ENCODE measurements at places on chromosomes 16 and 17. TPM values are rescaled to one million over a fixed set of nuclear protein-coding genes. Genes with fewer than 3 reads are reported as not detected.

DNA sequence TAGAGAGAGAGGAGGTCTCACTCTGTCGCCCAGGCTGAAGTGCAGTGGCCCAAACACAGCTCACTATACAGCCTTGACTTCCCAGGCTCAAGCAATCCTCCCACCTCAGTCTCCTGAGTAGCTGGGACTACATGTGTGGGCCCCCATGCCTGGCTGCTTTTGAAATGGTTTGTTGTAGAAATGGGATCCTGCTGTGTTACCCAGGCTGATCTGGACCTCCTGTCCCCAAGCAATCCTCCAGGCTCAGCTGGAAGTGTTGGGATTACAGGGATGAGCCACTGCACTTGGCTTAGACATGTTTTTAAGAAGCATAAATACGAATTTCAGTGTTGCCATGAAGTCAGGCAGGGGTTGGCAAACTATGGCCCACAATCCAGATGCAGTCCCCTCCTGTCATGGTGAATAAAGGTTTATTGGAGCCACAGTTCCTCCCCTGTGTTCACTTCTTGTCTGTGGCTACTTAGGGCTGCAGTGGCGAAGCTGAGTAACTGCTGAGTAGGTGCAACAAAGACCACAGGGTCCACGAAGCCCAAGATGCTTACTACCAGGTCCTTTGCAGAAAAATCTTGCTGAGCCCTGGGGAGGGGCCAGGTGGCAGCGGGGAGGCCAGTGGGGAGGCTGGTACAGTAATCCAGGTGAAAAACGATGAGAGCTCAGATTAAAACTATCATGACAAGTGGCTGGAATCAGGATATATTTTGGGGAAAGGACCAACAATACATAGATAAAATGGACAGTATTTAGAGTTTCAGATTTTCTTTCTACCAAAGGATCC is 35.2 kb downstream of the TNFRSF13B start:
- H3K4me1 ChIP-seq = no peaks in the 10 kb centered on the region
- H3K27me3 ChIP-seq = peaks cover 3% of the 10 kb centered on the region
- no peaks in the 10 kb centered on the region for H3K36me3 ChIP-seq
- no peak overlapping the region for H3K4me3 ChIP-seq
- no peak overlapping the region for H3K27ac ChIP-seq
- no peak for DNase-seq

DNA sequence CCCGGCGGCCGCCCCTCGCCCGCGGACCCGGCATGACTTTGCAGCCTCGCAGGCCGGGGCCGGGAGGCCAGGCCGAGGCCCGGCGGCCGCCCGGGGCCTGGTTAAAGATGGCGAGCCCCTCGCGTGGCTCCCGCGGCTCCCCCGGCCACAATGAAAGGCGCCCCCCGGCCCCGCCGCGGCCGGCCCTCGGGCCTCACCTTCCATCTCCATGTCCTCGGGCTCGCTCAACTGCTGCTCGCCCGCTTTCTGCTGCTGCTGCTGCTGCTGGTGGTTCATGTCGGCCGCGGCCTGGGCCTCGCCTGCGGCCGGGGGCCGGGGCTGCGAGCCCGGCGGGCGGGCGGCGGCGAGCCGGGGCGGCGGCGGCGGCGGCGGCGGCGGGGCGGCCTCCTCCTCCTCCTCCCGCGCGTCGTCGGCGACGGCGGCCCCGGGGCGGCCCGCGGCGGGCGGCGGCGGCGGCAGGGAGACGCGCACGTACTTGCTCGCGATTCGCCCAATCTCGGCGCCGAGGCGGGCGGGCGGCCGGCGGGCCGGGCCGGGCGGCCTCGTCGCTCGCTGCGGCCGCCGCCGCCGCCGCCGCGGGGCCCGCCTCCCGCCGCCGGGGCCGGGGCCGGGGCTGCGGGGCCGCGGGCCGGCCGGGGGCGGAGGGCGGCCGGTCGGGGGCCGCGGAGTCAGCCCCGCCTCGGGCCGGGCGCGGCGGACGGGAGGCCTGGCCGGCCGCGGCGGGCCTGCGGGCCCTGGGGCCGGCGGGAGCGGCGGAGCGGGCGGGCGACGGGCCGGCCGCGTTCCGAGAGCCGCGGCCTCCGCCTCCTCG is 491 bp downstream of the USP7 start:
- no peaks in the 10 kb centered on the region for H3K27me3 ChIP-seq
- H3K36me3 ChIP-seq = no peaks in the 10 kb centered on the region
- H3K4me1 ChIP-seq = peaks cover 27% of the 10 kb centered on the region
- DNase-seq = no peak
- peak overlapping the region; percentile 89 for H3K4me3 ChIP-seq

GRCh38 chr17:44933824-44934744 is 13.5 kb downstream of the KIF18B start:
- no peaks in the 10 kb centered on the region for H3K4me1 ChIP-seq
- no peak for DNase-seq
- H3K27ac ChIP-seq = no peak overlapping the region
- peaks cover 60% of the 10 kb centered on the region for H3K36me3 ChIP-seq
- H3K27me3 ChIP-seq = no peaks in the 10 kb centered on the region
- no peak overlapping the region for H3K4me3 ChIP-seq

The FGF11 gene
- polyA plus RNA-seq = not detected

DNA sequence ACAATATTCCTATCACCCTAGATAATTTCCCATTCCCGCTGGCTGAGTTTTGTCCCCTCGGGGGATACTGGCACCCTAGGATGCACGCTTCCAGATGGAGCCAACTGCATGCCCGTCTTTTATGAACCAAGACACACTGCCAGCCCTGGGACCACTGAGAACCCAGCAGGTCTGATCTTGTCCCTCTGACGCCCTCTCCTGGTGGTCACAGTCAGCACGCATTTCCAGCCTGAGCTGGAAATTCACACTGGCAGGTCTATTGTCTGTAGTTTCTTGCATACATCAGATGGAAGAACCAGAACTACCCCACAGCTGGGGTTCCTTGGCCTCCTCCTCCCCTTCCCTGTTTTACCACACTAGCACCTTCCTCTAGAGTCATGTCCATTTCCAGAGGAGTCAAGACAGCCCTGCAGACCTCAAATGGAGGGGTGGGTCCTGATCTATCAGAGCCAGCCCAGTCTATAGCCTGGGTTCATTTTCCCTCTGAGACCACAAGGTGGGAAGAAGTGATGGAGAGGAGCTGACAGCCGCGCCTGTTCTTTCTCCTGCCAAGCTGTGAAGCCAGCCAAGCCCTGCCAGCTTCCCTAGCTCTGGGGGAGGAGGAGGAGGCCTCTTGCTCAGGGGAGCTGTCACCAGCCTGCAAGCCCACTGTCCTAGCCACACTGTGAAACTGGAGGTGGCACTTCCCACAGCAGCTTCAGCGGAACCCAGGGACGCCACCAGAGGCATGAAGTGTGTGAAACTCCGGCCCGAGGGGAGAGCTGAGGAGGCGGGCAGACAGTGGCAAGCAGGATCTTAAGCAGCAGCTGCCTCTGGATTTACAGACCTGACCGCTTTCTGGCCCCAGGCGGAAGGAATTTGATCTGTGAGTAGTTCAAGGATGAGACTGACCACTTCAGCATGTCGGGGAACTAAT is 29.3 kb downstream of the MXRA7 start:
- peak overlapping the region; percentile 13 for H3K27ac ChIP-seq
- no peaks in the 10 kb centered on the region for H3K27me3 ChIP-seq
- H3K4me3 ChIP-seq = no peak overlapping the region
- H3K4me1 ChIP-seq = no peaks in the 10 kb centered on the region

GRCh38 chr17:5077781-5078105 is 524 bp upstream of the ZFP3 start:
- H3K27ac ChIP-seq = peak overlapping the region; percentile 36
- DNase-seq = no peak
- H3K4me1 ChIP-seq = peaks cover 16% of the 10 kb centered on the region
- H3K36me3 ChIP-seq = no peaks in the 10 kb centered on the region

DNA sequence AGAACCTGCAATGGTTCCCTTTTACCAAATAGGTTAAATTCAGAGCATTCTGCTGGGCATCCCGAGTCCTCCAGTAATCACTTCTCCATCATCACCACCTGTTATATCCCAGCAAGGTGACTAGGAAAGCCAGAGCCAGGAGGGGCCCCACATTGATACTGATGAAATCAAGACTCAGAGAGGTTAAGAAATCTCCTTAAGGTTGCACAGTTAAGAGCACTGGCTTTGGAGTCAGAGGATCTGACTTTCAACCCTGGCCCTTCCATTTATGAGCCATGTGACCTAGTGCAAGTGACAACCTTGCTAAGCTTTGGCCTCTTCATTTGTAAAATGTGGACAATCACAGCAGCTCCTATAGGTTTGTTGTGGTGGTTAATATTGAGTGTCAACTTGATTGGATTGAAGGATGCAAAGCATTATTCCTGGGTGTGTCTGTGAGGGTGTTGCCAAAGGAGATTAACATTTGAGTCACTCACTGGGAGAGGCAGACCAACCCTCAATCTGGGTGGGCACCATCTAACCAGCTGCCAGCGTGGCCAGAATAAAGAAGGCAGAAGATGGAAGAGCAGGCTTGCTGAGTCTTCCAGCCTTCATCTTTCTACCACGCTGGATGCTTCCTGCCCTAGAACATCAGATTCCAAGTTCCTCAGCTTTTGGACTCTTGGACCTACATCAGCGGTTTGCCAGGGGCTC is 194.2 kb upstream of the ASIC2 start:
- H3K4me1 ChIP-seq = no peaks in the 10 kb centered on the region
- H3K36me3 ChIP-seq = no peaks in the 10 kb centered on the region
- no peak overlapping the region for H3K4me3 ChIP-seq
- no peak overlapping the region for H3K27ac ChIP-seq
- DNase-seq = no peak

The SPNS3 gene
- polyA plus RNA-seq = 0.45 TPM

DNA sequence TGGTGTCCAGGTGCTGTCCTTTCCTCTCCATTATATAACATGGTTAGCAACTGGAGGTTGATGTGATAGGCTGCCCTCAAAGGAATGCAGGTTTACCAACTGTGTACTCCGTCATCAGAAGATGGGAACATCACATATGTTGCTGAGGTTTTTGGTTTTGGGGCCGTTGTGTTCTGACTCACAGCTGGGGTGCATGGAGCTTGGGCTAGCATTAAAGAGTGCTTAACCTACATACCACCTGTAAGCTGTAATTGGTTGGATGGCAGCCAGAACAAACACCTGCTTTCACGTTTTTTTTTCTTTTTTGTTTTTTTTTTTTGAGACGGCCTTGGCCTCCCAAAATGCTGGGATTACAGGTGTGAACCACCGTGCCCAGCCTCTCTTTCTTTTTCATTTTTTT is 20.9 kb downstream of the TMEM11 start:
- no peak overlapping the region for H3K27ac ChIP-seq
- no peak overlapping the region for H3K4me3 ChIP-seq
- no peaks in the 10 kb centered on the region for H3K27me3 ChIP-seq
- DNase-seq = no peak
- H3K4me1 ChIP-seq = no peaks in the 10 kb centered on the region
- H3K36me3 ChIP-seq = peaks cover 43% of the 10 kb centered on the region

GRCh38 chr17:36876966-36877365 is 60.3 kb upstream of the LHX1 start:
- H3K4me1 ChIP-seq = no peaks in the 10 kb centered on the region
- H3K27ac ChIP-seq = no peak overlapping the region
- H3K36me3 ChIP-seq = no peaks in the 10 kb centered on the region
- H3K4me3 ChIP-seq = no peak overlapping the region
- peaks cover 4% of the 10 kb centered on the region for H3K27me3 ChIP-seq
- no peak for DNase-seq

DNA sequence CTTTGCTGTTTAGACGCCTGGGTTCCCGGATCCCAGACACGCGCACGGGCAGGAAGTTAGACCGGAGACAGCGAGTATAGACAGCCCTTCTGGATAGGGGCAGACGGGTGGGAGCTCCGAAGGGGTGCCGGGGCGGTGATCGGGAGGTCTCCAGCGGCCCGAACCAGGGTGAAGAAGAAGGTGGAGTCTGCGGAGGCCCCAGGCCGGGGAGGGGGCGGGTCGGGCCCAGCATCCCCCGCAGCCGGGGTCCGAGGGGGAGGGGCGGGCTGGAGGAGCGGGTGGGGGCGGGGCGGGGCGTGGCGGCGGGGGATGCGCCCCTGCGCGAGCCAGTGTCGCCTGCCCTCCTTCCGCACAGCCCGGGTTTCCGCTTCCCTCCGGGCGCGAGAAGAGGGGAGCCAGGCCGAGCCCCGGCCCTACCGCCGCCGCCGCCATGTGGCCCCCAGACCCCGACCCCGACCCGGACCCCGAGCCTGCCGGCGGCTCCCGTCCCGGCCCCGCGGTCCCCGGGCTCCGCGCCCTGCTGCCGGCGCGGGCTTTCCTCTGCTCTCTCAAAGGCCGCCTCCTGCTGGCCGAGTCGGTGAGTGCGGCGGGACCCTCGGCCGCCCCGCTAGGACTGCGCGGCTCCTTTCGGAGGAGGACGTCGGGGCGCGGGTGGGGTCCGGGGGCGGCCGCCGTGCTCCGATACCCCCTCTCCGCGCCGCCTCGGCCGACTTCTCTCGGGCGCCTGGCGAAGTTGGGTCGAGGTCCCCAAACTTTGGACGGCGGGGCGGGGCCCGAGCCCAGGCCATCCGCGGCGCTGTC is at the start of gene CMTM3:
Gene CMTM3 (plus strand): TSS at position 329 of the 801 bp plus-strand sequence. CDS start 102 bp downstream, at position 431.
- peak within 1 kb of the TSS; percentile 77 for H3K27ac ChIP-seq
- peak within 1 kb of the TSS; percentile 71 for H3K4me3 ChIP-seq
- no peaks in the 10 kb centered on the region for H3K4me1 ChIP-seq

DNA sequence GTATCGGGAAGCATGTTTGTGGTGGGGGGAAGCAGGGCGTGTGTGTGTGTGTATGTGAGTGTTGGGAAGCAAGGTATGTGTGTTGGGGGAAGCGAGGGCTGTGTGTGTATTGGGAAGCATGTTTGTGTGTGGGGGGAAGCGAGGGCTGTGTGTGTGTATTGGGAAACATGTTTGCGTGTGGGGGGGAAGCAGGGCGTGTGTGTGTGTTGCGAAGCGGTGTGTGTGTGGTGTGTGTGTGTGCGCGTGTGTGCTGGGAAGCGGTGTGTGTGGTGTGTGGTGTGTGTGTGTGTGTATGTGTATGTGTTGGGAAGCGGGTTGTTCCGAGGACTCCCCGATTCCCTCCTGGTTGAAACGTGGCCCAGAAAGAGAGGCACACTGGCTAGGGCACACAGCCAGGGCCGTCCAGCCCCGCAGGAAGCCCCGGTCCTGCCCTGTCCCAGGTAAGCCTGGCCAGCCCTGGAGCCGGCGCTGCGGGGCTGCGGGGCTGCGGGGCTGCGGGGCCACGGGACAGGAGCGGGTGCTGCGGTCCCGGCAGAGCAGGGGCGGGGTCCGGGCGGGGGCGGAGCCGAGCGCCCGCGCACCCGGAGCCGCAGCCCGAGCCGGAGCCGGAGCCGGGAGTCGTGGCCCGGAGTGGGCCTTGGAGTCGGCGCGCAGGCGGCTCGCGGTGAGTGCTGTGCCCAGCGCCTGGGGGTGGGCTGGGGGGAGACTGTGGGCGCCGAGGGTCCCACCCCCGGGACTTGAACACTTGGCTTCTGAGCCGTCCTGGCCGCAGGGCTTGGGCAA is at the start of gene NOD2:
Gene NOD2 (plus strand): TSS at position 608 of the 783 bp plus-strand sequence. CDS start 5,890 bp downstream, outside the sequence.
- DNase-seq = peak; percentile 54
- H3K27ac ChIP-seq = no peak within 1 kb of the TSS
- no peak within 1 kb of the TSS for H3K4me3 ChIP-seq
- peaks cover 3% of the 10 kb centered on the region for H3K4me1 ChIP-seq
- no peaks in the 10 kb centered on the region for H3K36me3 ChIP-seq
- no peaks in the 10 kb centered on the region for H3K27me3 ChIP-seq

The NPB gene
- polyA plus RNA-seq = 1.8 TPM

GRCh38 chr17:76659928-76660655 is 16.5 kb upstream of the ST6GALNAC1 start:
- no peaks in the 10 kb centered on the region for H3K36me3 ChIP-seq
- no peak overlapping the region for H3K4me3 ChIP-seq
- H3K4me1 ChIP-seq = peaks cover 31% of the 10 kb centered on the region
- peak; percentile 72 for DNase-seq
- H3K27me3 ChIP-seq = no peaks in the 10 kb centered on the region
